ENCODE measurements at places on chromosomes 4 and X.

- DNase-seq = no peak
Measured at GRCh38 chrX:13790206-13791131, 26.4 kb downstream of the GPM6B start.

DNA sequence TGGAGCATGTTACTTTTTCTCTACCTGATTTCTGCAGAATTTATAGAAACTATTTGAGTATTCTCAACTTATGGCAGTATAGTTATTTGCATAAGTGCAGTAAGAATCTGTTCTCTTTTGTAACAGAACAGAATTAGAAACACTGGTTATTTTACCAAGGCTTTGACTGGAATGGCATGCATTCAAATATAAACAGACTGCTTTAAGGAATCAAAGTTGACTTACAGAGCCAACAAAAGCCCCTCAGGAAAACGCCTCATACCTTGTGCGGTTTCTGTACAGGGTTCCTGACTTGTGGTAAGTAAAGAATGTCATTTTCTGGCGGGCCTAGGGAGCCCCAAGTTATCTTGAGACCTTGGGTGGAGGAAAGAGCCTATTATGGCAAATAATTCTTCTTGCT, 97.1 kb downstream of the GPR143 start:
- DNase-seq = no peak

GRCh38 chrX:70033348-70034051, 16.2 kb downstream of the AWAT2 start:
- DNase-seq = no peak

- no peak for DNase-seq
Measured at GRCh38 chrX:24463077-24463476, 2.0 kb upstream of the PDK3 start.

- DNase-seq = no peak
Measured at GRCh38 chr4:100061835-100062234, 111.8 kb upstream of the H2AZ1 start.

DNA sequence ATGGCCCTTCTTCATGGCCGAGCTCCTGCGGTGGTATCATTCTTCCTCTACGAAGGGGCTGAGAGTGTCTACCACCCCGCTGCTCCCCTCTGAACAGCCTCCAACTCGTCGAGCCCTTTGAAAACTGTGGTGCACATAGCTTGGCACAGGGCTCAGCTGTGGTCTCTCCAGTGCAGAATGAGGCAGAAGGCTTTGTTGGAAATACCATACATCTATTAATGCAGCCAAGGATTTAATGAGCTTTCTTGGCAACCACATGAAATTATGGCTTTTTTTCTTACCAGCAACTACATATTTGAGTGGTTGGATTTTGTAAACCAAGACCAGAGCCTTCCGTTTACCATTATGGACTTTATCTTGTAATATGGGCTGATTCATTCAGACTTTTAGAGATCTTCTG, 61.7 kb upstream of the CBR4 start:
- no peak for DNase-seq

- DNase-seq = no peak
Measured at GRCh38 chr4:4775493-4776004, 83.9 kb upstream of the MSX1 start.

- DNase-seq = no peak
Measured at GRCh38 chrX:115268421-115268820, 21.1 kb upstream of the LUZP4 start.

- DNase-seq = no peak
Measured at GRCh38 chrX:140709421-140709846, at the start of gene LINC00632. Gene LINC00632, plus strand, starts transcription at chrX:140709759.

GRCh38 chrX:1686642-1687041, 71.8 kb downstream of the ASMT start:
- no peak for DNase-seq

GRCh38 chr4:139736661-139737060, 71.0 kb downstream of the MGST2 start:
- DNase-seq = no peak
